NCI-H69 (cell line): ENCODE measurements at places on chromosomes 4 and X.
A peak's percentile ranks its signal among the peaks of the same experiment; 100 is the strongest.

- no peak for DNase-seq
These were observed 201.9 kb upstream of the MAMLD1 start for GRCh38 chrX:150161193-150161592.

GRCh38 chrX:46202733-46203514 is 342.3 kb downstream of the ZNF674 start:
- peak; percentile 70 for DNase-seq

- DNase-seq = no peak
These were observed 8.4 kb upstream of the MEPE start for GRCh38 chr4:87824352-87824751.

- DNase-seq = no peak
These were observed 36.9 kb downstream of the STOX2 start for GRCh38 chr4:183941964-183942363.

- peak; percentile 56 for DNase-seq
These were observed 224.7 kb downstream of the ANTXR2 start for GRCh38 chr4:79848329-79848728.

GRCh38 chr4:152112887-152113286 is 352.1 kb upstream of the GATB start:
- no peak for DNase-seq

DNA sequence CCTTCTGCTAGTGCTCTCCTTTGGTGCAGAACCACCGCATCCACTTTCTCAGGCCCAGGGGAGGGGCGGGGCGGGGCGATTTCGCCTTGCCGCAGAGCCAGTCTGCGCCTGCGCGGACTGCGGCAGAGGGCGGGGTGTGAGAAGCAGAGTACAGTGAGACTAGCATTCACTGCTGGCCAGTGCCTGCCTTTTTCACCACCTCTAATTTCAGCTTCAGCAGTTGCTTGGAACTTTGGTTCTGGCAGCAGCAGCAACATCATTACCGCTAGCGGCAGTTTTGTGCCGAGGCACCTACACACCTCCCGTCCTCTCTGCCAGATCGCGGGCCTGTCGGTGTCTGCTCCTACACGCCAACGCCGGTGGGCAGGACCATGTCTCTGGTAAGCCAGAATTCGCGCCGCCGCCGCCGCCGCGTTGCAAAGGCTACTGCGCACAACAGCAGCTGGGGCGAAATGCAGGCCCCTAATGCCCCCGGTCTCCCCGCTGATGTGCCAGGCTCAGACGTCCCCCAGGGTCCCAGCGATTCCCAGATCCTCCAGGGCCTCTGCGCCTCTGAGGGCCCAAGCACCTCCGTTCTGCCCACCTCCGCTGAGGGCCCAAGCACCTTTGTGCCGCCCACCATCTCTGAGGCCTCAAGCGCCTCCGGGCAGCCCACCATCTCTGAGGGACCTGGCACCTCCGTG is at the start of gene MAGEE1:
Gene MAGEE1 (plus strand): TSS at position 151 of the 683 bp plus-strand sequence. CDS start 221 bp downstream, at position 372.
- peak; percentile 25 for DNase-seq

- no peak for DNase-seq
These were observed 3.2 kb upstream of the GRSF1 start for GRCh38 chr4:70842761-70843435.

- DNase-seq = no peak
These were observed at the start of gene UGT2A3 for GRCh38 chr4:68951078-68951805. Gene UGT2A3, minus strand, starts transcription at chr4:68951804. Its CDS starts 44 bp downstream, at chr4:68951760.

DNA sequence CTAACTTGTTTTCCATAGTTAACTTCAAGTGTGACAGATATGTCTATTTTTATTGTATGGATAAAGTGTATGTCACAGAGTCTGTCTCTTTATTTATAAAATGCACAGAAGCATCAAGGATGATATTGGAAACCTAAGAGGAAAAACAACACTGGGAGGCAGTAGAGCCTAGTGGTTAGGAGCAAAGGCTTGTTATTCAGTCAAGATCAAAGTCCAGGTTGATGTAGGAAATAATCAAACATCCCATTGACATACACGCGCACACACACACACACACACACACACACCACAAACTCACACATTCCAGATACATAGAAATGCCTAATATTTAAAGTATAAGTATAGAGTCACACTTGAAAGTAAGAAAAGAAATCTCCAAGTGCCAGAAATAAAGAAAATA is 206.8 kb downstream of the CHRDL1 start:
- DNase-seq = peak; percentile 6

DNA sequence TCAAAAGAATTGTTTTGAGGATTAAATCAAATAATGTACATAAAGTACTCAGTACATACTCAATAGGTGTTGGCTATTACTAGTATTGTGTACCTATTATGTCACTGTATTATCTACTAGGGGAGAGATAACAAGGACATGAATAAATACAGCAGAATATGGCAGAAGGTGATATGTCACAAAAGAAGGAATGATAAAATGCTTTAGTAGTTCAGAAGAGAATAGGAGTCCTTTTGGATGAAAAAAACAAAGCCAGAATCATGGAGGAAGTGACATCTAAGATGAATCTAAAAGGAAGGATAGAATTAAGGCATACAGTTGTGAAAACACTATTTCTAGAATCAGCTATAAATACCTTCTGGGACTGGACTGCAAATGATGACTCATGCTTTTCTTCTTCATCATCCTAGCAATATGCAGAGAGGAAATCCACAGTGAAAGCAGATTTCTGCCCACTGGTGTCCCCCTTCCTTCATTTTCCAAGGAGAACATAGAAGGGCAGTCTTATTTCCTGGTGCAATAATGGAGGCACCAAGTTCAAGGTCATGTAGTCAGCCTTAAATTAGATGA is 98.7 kb downstream of the GLUD2 start:
- no peak for DNase-seq

DNA sequence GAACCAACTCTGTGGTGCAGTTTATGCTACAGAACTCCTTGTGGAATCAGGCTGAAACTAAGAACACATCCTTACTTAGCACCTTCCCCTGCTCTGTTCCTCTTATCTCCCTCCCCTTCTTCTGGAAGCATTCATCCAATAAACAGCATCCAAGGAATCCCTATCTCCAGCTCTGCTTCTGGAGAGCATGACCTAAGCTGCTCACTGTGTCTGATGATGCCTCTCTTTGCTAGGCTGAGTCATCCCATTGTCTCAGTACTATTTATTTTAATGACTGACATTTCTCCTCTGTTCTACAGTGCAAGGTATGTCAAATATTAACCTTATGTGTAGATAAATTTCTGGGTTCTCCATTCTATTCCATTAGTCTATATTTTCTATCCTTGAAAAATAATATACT is 71.2 kb downstream of the BEND2 start:
- DNase-seq = peak; percentile 56

- peak; percentile 66 for DNase-seq
These were observed 178.4 kb upstream of the GPRIN3 start for GRCh38 chr4:89486042-89486441.

GRCh38 chr4:99383399-99383798 is 30.9 kb upstream of the ADH1C start:
- DNase-seq = no peak

DNA sequence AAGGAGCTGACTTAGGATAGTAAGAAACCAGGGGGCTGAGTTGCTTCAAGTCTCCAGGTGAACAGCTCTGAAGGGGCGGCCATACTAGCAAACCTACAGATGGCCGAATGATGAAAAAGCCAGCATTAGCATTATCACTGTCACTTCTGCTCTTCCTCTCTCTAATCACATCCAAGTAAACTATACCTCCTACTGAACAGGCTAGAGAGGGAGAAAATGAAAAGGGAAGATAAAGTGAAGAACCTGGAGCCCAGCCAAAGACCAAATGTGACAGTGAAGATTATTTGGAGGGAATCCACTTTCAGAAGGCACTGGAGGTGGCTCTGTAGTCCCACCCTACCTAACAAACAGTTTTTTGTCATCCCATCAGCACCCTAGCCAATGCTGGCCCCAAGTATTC is 50.4 kb upstream of the PRPS1 start:
- DNase-seq = no peak

DNA sequence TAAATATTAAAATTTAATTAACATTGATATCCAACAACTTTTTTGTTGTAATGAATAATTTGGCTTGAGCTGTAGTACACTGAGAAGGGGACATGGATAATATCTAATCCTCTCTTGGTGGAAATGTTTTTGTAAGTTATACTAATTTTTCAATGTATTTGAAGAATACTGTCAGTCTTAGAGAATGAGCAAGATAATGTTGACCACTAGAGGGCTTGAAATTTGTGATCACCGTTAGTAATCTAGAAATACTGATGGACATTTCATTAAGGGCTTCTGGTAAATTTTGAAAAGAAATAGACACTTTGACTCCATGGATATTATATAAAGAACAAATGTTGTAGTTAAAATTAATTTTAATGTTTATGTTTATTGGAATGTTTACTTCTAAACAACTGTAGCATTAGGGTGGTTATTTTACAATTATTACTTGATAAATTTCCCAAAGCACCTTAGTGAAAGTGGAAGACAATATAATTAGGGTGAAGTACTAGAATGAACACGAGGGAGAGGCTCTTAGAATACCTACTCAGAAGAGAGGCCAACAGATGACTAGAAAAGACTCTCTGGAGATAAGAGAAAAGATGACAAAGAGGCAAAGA is 20.0 kb upstream of the CAMK2D start:
- DNase-seq = peak; percentile 32

- DNase-seq = no peak
These were observed 991.4 kb downstream of the ARAP2 start for GRCh38 chr4:35252866-35253265.

DNA sequence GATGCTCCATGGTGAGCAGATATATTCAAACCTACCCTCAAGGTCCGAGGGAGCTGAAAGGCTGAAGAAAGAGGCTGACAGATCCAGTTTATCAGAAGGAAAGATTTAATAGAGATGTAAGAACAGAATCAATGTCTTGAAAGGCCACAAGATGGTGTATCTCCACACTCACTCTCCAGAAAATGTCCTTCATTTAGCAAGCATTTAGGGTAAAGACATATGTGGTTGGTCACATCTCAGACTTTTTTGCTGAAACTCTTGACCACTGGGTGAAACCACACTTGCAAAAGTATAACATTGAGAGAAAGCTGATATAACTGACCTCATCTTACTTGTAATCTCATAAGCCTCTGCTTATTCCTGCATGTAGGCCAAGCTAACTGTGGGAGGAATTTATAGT is 745.8 kb upstream of the GALNTL6 start:
- no peak for DNase-seq

DNA sequence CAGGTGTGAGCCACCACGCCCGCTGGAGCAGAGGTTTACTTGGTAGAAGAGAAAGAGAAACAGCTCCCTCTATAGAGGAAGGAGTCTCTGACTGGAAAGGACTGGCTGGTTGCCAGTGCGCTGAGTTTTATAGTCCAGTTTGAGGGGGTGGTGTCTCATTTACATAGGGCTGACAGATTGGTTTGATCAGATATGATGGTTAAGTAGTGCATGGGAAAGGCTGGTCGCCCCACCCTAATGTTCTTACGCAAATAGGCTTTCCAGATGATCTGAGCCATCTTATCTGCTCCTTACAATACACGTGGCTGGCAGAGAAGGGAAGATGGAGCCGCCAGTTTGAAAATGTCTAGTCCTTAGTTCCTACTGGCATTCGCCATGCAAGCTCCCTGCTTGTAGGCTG is 439.5 kb downstream of the NAF1 start:
- peak; percentile 35 for DNase-seq

DNA sequence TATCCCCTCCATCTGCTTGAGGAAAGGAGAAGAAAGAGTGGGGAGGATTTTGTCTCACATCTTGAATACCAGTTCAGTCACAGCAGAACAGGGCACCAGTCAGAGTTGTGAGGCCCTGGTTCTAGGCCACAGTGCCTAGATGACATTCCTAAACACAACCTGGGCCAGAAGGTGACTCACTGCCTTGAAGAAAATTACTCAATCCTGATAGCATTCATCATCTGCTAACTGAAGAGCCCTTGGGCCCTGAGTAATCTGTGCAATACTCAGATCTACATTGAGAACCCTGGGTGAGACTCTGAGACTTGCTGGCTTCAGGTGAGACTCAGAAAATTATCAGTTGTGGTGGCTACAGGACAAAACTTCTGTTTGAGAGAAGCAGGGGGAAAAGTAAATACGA is 20.5 kb upstream of the PRR32 start:
- DNase-seq = no peak

DNA sequence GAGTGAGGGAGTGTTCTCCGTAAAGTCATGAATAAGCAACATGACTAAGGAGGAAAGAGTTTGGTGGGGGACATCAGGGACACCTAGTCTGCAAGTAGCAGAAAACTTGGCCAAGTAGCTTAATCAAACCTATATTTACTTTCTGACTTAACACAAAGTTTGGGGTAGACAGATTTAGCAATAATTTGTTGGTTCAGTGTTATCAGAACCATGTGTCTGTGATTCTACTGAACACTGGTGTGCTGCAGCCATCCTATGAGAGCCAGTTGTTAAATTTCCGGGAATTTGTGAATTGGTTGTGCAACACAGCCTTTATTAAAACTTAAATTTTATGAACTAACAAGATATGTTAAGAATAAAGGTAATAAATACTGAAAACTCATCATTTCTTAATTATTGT is 469.3 kb downstream of the C4orf33 start:
- no peak for DNase-seq

- DNase-seq = no peak
These were observed 223.3 kb upstream of the MAGEB2 start for GRCh38 chrX:29992083-29992482.

- DNase-seq = no peak
These were observed 335.5 kb downstream of the ARHGAP10 start for GRCh38 chr4:148067301-148067916.

DNA sequence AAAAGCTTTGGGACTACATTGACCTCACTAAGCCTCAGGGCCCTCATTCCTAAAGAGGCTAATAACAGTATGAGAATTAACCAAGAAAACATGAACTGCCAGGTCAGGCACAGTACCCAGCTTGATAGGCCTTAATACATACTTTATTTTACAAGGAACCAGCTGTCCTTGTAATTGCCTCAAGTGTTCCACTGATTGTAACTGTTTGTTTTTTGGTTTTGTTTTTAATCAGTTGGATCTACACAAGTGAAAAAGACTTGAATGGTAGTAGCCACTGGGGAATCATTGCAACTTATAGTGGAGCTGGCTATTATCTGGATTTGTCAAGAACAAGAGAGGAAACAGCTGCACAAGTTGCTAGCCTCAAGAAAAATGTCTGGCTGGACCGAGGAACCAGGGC is 35.6 kb downstream of the PKD2 start:
- DNase-seq = no peak

- no peak for DNase-seq
These were observed 278.6 kb upstream of the DIPK2B start for GRCh38 chrX:45479196-45479834.

DNA sequence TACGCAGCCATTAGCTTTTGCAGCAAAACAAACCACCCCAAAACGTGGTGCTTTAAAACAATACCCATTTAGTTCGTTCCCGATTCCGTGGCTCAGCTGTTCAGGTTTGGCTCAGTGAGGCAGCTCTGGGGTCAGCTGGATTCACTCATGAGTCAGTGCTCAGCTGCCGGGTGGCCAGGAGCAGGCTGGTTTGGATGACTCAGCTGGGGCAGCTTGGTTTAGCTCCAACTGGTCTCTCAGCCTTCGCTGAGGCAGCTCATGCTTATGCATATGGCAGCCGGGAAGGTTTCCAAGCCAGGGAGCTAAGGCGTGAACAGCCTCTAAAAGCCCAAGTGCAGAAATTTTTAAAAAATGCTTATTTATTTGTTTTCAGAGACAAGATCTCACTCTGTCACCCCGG is 13.3 kb upstream of the CD99 start:
- no peak for DNase-seq
